ENCODE measurements at places on chromosomes 1 and 21. TPM values are rescaled to one million over a fixed set of nuclear protein-coding genes. Genes with fewer than 3 reads are reported as not detected.

MTARC1 gene
- 4.8 TPM for polyA plus RNA-seq

- no peak for DNase-seq
Measured at GRCh38 chr1:241612533-241613477, 27.4 kb downstream of the CHML start.

DNA sequence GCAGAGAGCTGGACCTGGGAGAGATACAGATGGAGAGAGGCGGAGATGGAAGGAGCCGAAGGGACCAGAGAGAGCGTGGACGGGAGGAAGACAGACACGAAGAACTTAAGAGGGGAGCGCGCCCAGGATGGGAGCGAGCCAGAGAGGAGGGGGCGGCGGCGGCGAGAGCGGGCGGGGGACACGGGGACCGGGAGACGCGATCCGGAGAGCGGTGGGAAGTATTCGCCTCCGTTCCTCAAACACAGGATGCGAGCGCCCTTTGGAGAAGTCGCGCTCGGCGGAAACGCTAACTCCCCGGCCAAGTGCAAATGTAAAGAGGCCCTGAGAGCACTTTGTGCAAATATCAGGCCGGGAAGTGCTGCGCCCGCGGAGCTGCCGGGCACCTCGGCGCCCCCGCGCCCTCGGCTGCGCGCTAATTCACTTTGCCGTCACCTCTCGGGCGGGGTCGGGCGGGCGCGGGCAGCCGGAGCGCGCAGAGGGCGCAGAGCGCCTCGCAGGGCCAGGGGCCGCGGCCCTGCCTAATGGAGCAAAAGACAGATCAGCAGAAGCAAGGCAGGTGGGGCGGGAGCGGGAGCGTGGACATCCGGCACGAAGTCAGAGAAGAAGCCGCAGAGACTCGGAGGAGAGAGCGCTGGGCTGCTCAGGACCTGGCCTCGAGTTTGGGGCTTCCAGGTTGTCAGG is 281.2 kb downstream of the RRAGC start:
- no peak for DNase-seq

TMPRSS2 gene
- 10.4 TPM for polyA plus RNA-seq

UBIAD1 gene
- 4.6 TPM for polyA plus RNA-seq

DNA sequence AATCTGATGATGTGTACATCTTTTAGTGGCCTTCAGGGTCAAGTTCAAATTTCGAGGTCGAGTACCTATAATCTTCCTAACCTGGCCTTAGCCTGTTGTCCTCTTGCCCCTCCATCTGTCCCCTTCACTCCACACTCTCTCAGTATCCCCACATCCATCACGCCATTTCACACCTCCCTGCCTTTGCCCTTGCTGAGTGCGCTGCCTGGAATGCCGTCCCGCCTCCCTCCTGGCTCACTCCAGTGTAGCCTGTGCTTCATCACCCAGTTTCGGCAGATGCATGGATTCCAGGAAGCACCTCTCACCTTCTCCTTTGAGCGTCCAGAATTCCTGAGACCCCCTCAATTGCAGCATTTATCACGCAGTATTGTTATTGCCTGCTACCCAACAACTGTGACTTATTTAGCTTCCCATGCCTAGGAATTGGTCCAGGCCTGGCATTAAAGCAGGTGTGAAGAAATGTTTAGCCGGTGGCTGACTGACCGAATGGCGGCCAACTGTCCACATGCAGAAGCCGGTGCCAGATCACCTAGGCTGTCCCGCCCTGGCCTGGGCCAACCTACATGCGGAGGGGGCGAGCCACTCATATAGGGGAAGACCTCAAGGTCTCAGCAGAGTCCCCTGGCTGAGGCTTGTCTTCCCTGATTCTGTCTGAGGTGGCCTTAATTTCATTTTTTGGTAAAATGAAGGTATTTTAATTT is 34.5 kb downstream of the MYOM3 start:
- DNase-seq = no peak

TNFAIP8L2 gene
- polyA plus RNA-seq = 4.1 TPM

GRCh38 chr1:205538235-205538840 is 33.9 kb downstream of the CDK18 start:
- no peak for DNase-seq

DNA sequence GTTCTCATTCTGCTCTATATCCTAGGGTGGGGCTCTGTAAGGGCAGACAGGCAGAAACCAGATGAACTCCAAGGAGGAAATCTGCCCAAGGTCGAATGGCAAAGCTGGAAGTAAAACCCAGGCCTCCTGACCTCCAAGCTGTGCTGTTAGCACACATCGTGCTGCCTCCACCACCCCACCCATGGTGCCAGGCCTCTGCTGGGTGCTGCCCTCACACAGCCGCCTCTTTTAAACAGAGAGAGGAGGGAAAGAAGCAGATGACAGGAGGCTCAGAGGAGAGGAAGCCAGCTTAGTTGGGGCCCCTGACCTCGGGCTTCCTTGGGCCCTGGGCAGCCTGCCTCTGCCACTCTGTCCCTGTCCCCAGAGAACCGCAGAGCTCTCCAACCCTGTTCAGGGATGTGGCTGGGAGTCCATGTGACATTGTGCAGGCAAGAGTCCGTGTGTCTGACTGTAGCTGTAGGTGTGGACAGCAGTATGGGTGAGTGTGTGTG is 1.1 kb downstream of the SYNC start:
- DNase-seq = peak; percentile 46

DNA sequence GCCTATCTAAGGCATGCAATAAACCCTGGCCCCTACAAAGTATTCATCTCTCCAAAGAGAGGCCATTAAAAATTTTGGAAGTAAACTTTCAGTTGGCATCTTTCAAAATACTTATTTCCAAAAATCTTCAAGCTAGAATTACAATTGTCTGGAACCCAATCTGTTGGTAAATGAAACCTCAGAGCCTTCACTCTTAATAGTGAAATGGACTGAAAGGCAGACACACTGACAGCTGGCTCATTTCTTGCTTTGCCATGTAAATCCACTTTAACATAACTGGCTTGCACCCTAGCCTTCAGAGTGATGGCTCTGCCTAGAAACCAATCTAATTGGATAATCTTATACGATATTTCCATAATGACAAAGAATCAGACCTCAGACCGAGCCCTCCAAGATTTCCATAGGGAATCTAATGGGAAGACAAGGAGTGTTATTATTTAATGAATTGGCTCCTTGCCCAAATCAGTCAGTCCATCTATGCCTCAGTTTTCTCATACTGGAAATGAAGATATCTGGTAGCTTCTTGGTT is 9.2 kb upstream of the PALMD start:
- DNase-seq = no peak

TRABD2B gene
- 6.0 TPM for polyA plus RNA-seq

- DNase-seq = no peak
Measured at GRCh38 chr1:66266756-66267155, 267.2 kb upstream of the SGIP1 start.

TEDDM1 gene
- polyA plus RNA-seq = not detected

GRCh38 chr1:238647877-238648276 is 738.5 kb upstream of the CHRM3 start:
- no peak for DNase-seq

- DNase-seq = no peak
Measured at GRCh38 chr1:207058878-207059867, 6.1 kb downstream of the PFKFB2 start.

DNA sequence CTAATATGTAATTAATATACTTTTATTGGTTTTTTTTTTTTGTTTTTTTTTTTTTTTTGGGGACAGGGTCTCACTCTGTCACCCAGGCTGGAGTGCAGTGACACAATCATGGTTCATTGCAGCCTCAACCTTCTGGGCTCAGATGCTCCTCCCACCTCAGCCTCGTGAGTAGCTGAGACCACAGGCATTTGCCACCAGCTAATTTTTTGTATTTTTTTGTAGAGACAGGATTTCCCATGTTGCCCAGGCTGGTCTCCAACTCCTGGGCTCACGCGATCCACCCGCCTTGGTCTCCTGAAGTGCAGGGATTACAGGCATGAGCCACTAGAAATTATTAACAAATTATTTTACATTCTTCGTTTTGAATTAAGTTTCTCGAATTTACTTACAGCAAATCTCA is 16.8 kb upstream of the POGZ start:
- DNase-seq = no peak

All from aorta (tissue), 5 donors.